Right atrium auricular region (tissue), 2 donors: ENCODE measurements at places on chromosomes 7 and 10.

- no peak for DNase-seq
- no peak overlapping the region for H3K27ac ChIP-seq
- H3K27me3 ChIP-seq: no peaks in the 10 kb centered on the region
Measured at GRCh38 chr7:155356323-155357105, 58.8 kb downstream of the INSIG1 start.

GRCh38 chr7:142808461-142808801 is 37.7 kb downstream of the PRSS2 start:
- no peak for DNase-seq
- no peak overlapping the region for H3K4me3 ChIP-seq
- H3K4me1 ChIP-seq: no peaks in the 10 kb centered on the region
- no peaks in the 10 kb centered on the region for H3K36me3 ChIP-seq
- H3K27ac ChIP-seq: no peak overlapping the region

DNA sequence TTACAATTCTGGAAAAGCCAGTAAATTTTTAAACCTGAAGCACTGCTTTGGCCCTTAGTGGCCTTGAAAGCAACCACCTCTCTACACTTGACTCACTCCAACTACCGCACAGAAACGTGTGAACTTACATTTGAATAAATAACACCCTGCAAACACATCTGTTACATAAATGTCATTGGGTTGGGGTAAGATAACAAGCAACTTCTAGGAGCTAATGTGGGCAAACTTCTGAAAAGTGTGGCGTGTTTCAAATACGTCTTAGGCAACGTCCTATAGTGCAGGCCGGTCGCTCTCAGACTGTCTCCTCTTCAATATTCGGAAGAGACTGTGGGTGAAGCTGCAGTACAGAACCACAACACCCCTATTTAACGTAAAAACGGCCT is 474 bp downstream of the ORC5 start:
- H3K4me1 ChIP-seq: peaks cover 19% of the 10 kb centered on the region
- no peak for DNase-seq
- H3K27ac ChIP-seq: peak overlapping the region; percentile 80
- H3K36me3 ChIP-seq: peaks cover 12% of the 10 kb centered on the region
- peak overlapping the region; percentile 79 for H3K4me3 ChIP-seq
- H3K27me3 ChIP-seq: no peaks in the 10 kb centered on the region

DNA sequence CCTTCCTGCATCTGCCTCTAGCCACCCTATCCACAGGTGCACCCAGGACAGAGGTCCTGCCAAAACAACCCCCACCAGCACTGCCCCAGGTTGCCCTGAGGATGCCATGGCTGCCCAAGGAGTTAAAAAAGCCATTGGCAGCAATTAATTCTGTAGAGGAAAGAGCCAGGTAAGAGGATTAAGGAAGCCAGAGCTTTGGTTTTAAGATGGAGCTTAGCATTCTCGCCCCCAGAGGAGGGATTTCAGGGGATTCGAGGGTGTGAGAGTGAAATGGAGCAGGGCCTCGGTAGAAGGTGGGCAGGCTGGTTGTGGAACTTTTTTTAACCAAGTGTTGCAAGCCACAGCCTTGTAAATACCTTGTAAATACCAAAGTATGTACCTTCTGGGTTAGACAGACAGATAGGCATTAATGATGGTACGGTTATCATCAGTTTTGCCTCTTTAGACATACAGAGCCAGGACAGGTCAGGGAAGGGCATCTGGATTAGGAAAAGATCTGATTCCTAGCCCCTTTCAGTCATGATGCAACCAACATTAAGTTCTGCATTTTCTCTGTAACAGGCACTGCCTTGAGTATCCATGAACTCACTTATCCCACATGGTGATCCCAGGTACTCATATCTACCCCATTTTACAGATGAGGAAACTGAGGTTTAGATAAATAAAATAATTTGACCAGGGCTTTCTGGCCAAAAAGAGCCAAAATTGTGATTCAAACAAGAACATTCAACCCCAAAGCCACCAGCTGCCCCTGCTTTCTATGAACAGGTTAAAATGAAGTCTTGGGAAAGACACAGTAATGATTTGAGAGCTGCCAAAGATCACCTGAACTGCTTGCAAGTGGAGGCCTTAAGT is 120.7 kb upstream of the PPIF start:
- H3K27ac ChIP-seq: no peak overlapping the region
- H3K36me3 ChIP-seq: peaks cover 51% of the 10 kb centered on the region

- no peak for DNase-seq
- no peaks in the 10 kb centered on the region for H3K27me3 ChIP-seq
- no peak overlapping the region for H3K4me3 ChIP-seq
- H3K27ac ChIP-seq: no peak overlapping the region
- H3K36me3 ChIP-seq: no peaks in the 10 kb centered on the region
Measured at GRCh38 chr7:129388333-129389098, 45.7 kb upstream of the STRIP2 start.
